Activated effector memory CD4-positive, alpha-beta T cell treated with anti-CD3 and anti-CD28 coated beads, Interleukin-2, amount 50 U/mL, for 16 hours (primary cell): ENCODE measurements at places on chromosomes 6 and 20.

- no peak for DNase-seq
These were observed 75.0 kb upstream of the EZR start for GRCh38 chr6:158894193-158894592.

- no peak for DNase-seq
These were observed 74.2 kb downstream of the ATXN1 start for GRCh38 chr6:16687045-16687444.

DNA sequence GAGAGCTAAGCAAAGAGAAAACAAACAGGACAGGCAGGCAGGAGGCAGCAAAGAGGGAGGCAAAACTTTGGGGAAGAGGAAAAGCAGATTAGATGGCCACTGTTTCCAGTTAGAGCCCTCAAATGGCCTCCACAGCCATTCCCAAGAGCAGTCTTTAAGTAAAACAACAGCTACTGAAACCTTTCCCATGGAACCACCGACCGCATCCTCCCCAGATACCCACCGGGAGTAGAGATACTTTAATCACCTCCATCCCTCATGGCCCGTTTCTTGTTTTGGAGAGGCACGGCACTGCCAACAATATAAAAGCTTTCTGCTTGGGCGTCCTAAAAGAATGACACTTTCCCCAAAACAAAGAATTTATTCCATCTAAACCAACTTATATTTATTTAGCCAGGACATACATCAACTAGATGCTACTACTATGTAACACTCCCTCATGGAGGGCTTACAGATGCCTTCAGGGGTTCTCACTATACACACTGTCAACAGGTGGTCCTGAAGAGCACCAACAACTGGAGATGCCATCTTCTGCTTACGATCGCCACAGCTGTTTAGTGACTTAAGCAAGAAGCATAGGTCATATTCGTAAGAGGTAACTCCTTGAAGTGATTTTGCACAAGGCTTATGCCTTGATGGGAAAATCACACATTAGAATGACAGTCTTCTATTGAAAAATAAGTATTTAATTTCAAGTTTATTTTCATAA, 43.4 kb downstream of the CNKSR3 start:
- no peak for DNase-seq

GRCh38 chr6:144305985-144306384, 20.9 kb downstream of the UTRN start:
- no peak for DNase-seq

- no peak for DNase-seq
These were observed 18.9 kb downstream of the TREML1 start for GRCh38 chr6:41135062-41135832.

GRCh38 chr6:87789198-87789899, 87.3 kb upstream of the AKIRIN2 start:
- DNase-seq = no peak
